Activated B cell treated with CpG ODN at 0.5 μM for 24 hours (primary cell): ENCODE measurements at places on chromosomes 4 and X. TPM values are rescaled to one million over a fixed set of nuclear protein-coding genes. Genes with fewer than 3 reads are reported as not detected.

DNA sequence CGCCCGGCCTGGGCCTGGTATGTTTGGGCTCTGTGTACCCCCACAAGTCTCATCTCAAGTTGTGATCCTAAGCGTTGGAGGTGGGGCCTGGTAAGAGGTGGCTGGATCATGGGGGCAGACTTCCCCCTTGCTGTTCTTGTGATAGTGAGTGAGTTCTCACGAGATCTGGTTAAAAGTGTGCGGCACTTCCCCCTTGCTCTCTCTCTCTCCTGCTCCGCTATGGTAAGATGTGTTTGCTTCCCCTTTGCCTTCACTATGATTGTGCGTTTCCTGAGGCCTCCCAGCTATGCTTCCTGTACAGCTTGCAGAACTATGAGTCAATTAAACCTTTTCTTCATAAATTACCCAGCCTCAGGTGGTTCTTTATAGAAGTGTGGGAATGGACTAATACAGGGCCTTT, 53.0 kb downstream of the CHST7 start:
- DNase-seq: peak; percentile 18

GRCh38 chrX:78747489-78747888, at the start of gene LPAR4:
LPAR4 (plus strand) TSS chrX:78747720; CDS start chrX:78754870, 7,150 bp downstream.
- DNase-seq: no peak

GRCh38 chr4:123893011-123893981, 496.7 kb downstream of the SPRY1 start:
- DNase-seq: no peak

GRCh38 chr4:25847329-25847728, 15.5 kb downstream of the SEL1L3 start:
- no peak for DNase-seq

- no peak for DNase-seq
Observed at GRCh38 chr4:25350561-25350960, 26.5 kb upstream of the ANAPC4 start.

DNA sequence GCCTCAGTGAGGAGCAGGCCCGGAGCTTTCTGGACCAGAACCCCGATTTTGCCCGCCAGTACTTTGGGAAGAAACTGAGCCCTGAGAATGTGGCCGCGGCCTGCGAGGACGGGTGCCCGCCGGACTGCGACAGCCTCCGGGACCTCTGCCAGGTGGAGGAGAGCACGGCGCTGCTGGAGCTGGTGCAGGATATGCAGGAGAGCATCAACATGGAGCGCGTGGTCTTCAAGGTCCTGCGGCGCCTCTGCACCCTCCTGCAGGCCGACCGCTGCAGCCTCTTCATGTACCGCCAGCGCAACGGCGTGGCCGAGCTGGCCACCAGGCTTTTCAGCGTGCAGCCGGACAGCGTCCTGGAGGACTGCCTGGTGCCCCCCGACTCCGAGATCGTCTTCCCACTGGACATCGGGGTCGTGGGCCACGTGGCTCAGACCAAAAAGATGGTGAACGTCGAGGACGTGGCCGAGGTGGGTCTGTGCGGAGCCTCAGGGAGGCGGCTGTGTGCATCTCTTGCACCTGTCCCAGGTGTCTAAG, 323 bp downstream of the PDE6B start:
- no peak for DNase-seq

DNA sequence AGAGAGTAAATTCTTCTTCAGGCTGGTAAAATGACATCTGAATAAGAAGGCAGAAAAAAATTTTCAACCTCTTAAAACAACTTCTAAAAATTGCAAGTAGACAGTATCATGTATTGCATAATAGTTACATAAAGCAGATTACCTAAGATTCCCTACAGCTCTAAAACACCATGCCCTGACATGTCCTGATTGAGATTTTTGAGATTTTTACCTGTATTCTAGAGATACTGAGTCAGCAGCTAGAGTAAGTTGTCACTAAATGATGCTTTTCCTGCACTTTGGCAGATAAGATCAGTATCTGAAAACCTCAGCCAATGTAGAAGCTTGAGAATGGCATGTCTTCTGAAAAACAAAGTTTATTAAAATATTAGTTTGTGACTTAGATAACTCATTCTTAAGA, 713.6 kb downstream of the CCSER1 start:
- DNase-seq: no peak

DNA sequence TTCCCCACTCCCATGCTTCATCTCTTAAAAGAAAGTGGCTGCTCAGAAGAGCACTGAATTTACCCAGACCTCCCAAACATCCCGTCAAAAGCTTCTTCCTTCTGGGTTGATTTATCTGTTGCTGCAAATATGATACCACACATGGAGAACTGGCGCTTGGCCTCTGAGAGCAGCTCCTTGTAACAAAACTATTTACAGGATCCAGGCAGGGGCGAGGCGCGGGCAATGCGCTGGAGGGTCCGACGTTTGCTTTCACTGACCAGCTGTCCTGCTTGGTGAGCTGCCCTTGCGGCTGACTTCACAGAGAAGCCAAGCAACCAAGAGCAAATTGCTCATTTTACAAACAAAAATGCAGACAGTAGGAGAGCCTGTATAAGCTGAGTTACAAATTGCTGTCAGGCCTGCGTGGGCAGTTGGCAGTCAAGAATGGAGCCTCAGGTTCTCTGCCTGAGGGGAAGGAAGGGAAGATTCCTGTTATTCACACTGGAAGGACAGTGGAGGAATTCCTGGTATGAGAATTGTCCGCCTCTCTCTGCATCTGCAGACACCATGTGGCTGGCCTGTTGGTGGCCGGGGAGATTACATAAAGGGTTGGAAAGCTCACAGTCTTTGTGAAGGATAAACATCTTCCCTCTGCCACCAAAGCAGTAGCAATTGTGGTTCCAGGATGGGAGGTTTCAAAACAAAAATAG, 192.2 kb upstream of the LEF1 start:
- no peak for DNase-seq

- DNase-seq: no peak
Observed at GRCh38 chrX:85112293-85112692, 108.6 kb downstream of the APOOL start.

DNA sequence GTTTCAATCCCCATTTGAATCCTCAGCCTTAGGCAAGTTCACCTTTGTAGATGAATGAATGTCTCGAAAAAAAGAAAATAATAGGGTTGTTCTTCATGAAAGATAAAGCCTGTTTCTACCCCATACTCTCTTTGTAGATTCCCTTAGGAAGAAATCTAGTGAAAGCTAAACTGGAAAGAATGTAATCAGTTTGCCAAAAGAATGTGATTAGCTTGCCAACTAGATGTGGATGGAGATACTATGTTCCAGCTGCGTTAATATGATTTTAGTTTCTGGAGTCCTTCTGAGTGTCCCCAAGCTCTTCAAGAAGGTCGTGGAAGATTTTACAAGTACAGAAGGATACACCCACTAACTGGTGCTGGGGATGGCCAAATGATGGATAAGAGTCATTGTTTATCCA, 162.3 kb upstream of the EDNRA start:
- no peak for DNase-seq

DNA sequence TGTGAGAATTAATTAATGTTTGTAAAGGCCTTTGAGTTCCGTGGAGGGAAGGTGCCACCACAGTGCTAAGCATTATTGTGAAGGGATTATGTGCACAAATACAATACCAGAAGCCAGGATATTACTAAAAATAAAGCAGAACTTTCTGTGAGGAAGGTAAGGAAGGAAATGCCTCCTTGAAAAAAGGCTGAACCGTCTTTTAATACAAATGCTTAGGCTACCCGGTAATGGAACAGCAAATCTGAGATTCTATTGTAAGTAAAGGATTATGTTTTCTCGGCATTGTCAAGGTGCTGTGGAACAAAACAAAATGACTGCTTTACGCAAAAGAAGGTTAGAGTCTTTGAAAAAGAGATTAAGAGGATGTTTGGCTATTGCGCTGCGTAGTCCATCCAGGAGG, 57.9 kb upstream of the SPRY1 start:
- no peak for DNase-seq

GPRASP3 gene
- total RNA-seq: 1.3 TPM in 2 replicates

TSPAN7 gene
- not detected in 2 replicates for total RNA-seq

PRR32 gene
- total RNA-seq: not detected in 2 replicates

NEIL3 gene
- 0.15 and 0.35 TPM in 2 replicates for total RNA-seq

NDP gene
- not detected in 2 replicates for total RNA-seq

KDM6A gene
- total RNA-seq: 32.1 and 36.0 TPM in 2 replicates

ODAPH gene
- total RNA-seq: not detected in 2 replicates

ZFP42 gene
- total RNA-seq: not detected in 2 replicates

KIAA1210 gene
- total RNA-seq: not detected in 2 replicates

PAK3 gene
- total RNA-seq: 0.05 TPM in 1 of 2 replicates, not detected in the other

WDFY3 gene
- 0.04 and 0.05 TPM in 2 replicates for total RNA-seq
